Activated naive CD4-positive, alpha-beta T cell treated with anti-CD3 and anti-CD28 coated beads, Interleukin-2, amount 10 ng/mL, durations not matched to agents 7 days and 5 days (primary cell): ENCODE measurements at places on chromosomes 12 and 14.
A peak's percentile ranks its signal among the peaks of the same experiment; 100 is the strongest.

GRCh38 chr12:89873745-89874144, 165.1 kb upstream of the ATP2B1 start:
- no peak for DNase-seq

DNA sequence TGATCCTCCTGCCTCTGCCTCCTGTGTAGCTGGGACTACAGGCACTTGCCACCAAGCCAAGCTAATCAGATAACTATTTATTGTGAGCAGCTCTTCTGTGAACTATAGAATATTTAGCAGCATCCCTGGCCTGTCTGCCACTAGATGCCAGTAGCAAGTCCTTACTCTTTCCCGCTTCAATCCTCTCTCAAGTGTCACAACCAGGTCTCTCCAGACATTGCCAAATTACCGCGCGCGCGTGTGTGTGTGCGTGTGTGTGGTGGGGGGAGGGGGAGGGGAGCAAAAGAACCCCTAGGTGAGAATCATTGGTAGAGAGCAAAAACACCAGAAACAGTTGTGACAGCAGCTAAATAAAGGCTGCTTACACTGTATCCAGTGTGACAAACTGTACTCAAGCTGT, 49.9 kb downstream of the PPP2R5E start:
- no peak for DNase-seq

GRCh38 chr14:69531135-69531534, 43.5 kb downstream of the CCDC177 start:
- DNase-seq, result no peak

- DNase-seq, result no peak
Measured at GRCh38 chr12:77591959-77592743, 238.5 kb upstream of the NAV3 start.

GRCh38 chr14:102182190-102182589, 42.5 kb downstream of the WDR20 start:
- DNase-seq, result no peak

DNA sequence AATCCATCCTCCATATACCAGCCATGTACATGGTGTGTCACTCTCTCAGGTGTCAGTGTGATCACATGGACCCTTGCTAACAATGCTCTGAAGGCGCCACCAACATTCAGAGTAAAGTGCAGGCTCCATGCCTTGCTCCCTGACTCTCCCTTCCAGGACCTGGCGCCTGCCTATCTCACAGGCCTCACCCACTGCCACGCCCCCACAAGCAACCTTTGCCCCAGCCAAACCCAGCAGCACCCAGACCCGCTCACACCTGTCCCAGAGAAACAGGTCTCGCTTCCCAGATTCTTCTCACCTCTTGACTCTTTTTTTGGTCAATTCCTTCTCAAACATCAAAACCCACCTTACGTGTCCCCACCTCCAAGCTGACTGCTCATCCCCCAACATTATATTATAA, 52.3 kb downstream of the KCNK10 start:
- no peak for DNase-seq

DNA sequence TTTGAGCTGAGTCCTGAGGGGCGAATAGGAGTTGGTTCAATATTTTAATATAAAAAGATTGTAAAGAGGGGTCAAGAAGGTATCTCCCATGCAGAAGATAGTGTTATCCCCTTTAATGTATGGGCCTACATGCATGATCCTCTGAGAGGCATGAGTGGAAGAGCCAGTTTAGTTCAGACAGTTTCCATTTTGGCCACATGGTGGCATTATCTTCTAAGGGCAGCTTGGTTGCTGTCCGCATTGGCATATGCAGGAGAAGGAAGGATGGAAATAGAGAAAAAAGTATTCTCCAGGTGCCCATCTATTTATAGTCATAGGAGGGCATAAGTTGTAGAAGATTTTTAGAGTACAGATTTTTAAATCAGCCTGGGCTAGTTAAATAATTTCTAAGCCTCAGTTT, 5.4 kb downstream of the SAMD4A start:
- DNase-seq, result peak; percentile 46

DNA sequence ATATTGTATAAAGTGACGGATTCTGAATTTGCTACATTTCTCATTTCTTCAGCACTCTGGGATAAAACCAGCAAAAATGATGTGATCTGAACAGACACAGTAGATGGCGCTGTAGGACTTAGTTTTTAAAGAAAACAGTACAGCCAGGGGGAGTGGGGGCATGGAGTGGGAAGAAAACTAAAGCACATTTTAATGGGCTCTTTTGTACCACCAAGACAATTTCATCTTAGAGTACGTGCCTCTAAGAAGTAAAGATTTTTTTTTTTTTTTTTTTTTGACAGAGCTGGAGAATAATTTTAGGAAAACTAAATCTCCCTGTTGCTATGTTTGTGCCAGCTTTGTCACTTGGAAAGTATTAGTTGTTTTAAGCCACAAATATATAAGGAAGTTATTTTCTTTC, 124.4 kb downstream of the RAD51B start:
- DNase-seq, result peak; percentile 60

DNA sequence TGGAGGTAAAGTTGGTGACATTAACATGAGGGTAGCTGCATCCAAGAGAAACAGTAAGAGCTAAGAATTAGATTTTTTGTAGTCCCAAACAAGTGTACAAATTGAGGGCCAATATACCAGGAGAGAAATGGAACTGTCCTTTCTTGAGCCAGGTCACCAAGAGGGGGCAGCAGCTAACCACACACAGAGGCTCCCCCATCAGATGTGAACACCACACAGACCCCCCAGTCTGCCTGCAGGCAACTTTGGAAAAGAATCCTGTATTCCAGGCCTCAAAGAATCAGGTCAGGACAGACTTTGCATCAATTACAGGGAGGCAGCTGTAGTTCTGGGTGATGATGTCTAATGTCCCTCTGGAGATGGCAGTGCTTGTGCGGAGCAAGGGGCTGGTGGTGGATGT, 77.9 kb downstream of the SPTB start:
- no peak for DNase-seq

- no peak for DNase-seq
Measured at GRCh38 chr12:46402451-46402850, 29.9 kb upstream of the SLC38A2 start.

DNA sequence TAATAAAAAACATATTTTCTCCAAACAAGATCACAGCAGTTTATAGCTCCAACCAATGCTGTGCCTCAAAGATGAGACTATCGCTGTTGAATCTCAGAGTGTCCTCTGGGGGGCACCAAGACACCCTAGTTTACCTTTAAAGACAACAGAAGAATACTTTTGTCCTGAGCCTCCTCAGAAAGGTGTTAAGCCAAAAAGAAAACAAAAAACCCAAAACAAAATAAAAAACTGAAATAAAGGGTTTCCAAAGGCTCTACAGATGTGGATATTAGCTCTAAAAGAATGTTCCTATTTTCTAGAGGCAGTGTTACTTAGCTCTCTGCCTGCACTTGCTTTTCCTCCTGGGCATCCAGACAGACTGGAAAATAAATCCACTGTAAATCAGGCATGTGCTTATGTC, 86.9 kb upstream of the TTC7B start:
- DNase-seq, result peak; percentile 74

DNA sequence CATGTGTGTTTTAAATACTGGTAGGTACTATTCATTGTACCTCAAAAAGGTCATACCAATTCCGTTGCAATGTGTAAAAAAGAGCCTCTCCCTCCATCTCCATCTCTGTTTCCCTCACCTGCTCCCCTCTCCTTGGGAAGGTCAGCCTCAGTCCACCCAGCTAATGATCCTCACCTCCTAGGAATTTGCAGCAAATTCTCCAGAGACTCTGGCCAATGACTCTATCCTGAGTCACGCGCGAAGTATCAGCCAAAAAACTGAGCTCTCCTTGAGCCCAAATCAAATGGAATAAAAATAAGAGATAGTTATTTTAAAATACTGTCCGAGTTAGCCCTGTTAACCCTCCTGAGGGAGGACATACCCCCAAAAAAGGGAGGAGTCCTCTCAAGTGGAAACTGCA, 148.4 kb downstream of the DPF3 start:
- DNase-seq, result no peak

GRCh38 chr14:100554082-100554677, 33.0 kb downstream of the BEGAIN start:
- peak; percentile 55 for DNase-seq

- DNase-seq, result no peak
Measured at GRCh38 chr12:27161458-27162228, 79.3 kb upstream of the C12orf71 start.

DNA sequence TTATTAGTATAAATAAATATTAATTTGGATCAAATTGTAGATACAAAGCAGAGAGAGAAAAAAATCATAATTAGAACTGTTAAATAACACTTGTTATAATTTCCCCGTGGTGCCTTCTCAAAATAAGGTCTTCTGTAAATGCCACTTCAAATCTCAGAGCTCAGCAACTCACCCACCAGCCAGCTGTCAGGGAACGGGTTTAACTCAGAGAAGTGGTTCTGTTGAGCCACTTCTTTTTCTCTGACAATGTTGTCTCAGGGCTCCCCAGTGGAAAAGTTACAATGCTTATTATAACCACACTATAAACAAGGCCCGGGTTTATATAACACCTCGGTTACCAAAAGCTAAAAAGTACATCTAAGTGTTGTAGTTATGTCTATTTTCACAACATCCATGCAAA, 452.6 kb downstream of the GLT1D1 start:
- no peak for DNase-seq
